ENCODE measurements at places on chromosomes 6 and 20. TPM values are rescaled to one million over a fixed set of nuclear protein-coding genes. Genes with fewer than 3 reads are reported as not detected.
A peak's percentile ranks its signal among the peaks of the same experiment; 100 is the strongest.

- no peak for DNase-seq
Observed at GRCh38 chr6:121436274-121436857, 920 bp downstream of the GJA1 start.

DNA sequence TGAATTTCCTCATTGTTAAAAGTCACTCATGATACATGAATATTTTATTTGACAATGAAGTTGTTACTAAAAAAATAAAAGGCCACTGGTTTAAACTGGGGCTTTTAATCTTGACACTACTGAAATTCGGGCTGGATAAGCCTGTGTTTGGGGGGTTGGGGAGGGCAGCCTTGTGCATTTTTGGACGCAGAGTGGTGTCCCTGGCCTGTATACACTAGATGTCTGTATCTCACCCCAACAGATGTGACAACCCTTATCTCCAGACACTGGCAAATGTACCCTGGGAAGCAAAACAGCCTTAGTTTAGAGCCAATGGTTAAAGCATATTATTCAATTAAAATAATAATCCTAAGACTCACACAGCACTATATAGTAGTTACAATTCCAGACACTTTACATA is 24.8 kb downstream of the MAN1A1 start:
- DNase-seq: no peak

GRCh38 chr6:113971741-113972140 is 793 bp upstream of the HDAC2 start:
- no peak for DNase-seq

GRCh38 chr20:19777315-19777714 is 19.3 kb downstream of the RIN2 start:
- DNase-seq: no peak

DNA sequence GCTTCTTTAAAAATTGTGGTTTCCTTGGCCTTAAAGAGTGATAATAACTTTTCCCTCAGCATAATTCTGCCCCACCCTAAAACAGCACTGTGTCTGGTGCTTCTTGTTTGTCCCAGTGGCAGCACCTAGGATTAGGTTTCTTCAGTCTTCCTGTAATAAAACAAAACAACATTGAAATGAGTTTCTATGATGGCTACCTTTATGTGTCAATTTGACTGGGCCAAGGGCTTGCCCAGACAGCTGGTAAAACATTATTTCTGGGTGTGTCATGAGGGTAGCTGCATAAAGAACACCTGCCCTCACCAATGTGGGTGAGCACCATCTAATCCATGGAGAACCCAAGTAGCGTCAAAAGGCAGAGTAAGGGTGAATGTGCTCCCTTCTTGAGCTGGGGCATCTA is 117.8 kb downstream of the QRSL1 start:
- DNase-seq: no peak

- DNase-seq: no peak
Observed at GRCh38 chr20:23614163-23614562, 8.4 kb upstream of the CST9 start.

DNA sequence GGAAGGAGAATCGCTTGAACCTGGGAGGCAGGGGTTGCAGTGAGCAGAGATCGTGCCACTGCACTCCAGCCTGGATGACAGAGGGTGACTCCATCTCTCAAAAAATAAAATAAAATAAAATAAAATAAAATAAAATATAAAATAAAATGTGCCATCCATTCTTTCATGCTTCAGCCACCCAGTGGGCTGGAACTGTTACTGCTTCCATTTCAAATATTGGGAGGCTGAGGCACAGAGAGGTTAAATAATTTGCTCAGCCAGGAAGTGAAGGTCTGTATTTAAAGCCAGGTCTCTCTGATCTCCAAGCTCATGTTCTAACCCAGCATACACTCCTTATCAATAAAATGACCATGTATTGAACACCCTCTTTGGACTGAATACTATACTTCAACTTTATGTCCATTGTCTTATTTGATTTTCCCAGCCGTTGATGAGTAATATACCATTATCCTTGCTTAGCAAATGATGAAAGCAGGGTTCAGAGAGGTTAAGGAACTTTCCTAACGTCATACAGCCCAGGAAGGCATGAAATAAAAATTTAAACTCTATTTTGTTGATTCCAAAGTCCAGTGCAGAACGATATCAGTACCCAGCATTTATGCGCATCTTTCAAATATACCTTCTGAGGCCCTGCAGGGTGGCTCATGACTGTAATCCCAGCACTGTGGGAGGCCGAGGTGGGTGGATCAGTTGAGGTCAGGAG is 25.8 kb upstream of the SLC9A8 start:
- DNase-seq: no peak

DNA sequence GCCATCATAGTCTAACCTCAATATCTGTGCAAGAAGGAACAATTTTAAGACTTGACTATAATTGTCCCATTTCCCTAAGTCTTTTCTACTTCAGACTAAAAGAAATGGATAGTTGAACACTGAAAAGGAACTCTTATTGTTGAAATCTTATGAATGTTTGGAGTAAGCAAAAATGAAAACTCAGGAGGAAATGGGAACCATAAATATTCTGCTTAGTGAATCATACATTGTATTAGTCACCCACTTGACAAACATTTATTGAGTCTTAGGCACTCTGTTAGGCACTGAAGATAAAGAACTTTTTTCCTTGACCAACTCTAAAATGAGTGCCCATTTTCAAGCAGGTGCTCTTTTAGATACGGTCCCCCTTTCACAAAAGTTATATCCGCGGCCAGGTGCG is 8.7 kb downstream of the CCDC170 start:
- no peak for DNase-seq

GRCh38 chr6:31900917-31901414 is 920 bp downstream of the ZBTB12 start:
- DNase-seq: no peak

DNA sequence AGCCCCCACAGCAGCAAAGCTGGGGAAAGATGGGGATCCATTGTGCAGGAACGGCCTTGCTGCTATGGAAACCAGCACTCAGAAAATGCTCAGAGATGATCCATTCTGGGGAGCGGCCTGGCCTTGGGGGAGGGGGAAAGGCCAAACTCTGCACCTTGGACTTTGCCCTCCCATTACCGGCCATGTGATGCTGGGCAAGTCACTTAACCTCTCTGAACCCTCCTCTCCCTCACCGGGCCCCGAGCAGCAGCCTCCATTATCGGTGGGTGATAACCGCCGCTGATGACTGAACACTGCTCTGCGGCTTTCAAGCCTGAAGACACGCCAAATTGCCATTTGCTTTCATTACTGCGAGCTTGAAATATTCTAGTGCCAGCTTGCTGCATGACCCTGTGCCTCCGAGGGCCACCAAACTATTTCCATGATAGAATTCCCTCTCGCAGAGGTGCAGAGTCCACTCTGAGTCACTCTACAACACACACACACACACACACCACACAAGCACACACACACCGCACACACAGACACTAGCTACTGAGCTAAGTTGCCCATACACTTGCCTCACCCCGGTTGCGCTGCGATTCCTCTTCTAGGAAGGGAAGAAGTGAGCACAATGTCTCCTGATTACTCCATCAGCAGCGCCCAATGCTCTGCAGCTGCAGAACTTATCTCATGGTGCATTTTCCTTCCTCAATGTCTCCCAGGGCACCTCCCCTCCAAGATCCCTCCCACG is 20.6 kb upstream of the SIRPA start:
- DNase-seq: peak; percentile 81

- DNase-seq: no peak
Observed at GRCh38 chr6:75931011-75931680, 141.3 kb downstream of the IMPG1 start.

DLK2 gene
- total RNA-seq: 0.74 TPM

DSTN gene
- 106 TPM for total RNA-seq

NMBR gene
- not detected for total RNA-seq

C6orf89 gene
- total RNA-seq: 32.2 TPM

CST7 gene
- not detected for total RNA-seq

SLC17A9 gene
- 33.6 TPM for total RNA-seq

CHRNA4 gene
- total RNA-seq: not detected

SLC26A8 gene
- not detected for total RNA-seq
